ENCODE measurements at places on chromosomes 12 and 14. TPM values are rescaled to one million over a fixed set of nuclear protein-coding genes. Genes with fewer than 3 reads are reported as not detected.

Gene FAR2
- 38.8 TPM for total RNA-seq

Gene XPOT
- total RNA-seq = 48.9 TPM

Gene NCKAP5L
- total RNA-seq = 13.3 TPM

Gene AQP5
- not detected for total RNA-seq

Gene COQ6
- 13.9 TPM for total RNA-seq

Gene PROX2
- total RNA-seq = not detected

Gene BCL2L14
- total RNA-seq = not detected

Gene IL26
- not detected for total RNA-seq

Gene OTX2
- total RNA-seq = not detected

Gene WSCD2
- not detected for total RNA-seq

Gene EIF2S3B
- total RNA-seq = 0.67 TPM

Gene ERC1
- total RNA-seq = 21.5 TPM

Gene TPPP2
- total RNA-seq = not detected

Gene CPNE6
- total RNA-seq = not detected

Gene SRSF9
- total RNA-seq = 104 TPM

Gene AVPR1A
- not detected for total RNA-seq

Gene NFKBIA
- total RNA-seq = 151 TPM

Gene GYS2
- not detected for total RNA-seq

Gene RNASE2
- not detected for total RNA-seq

Gene TAS2R20
- 0.13 TPM for total RNA-seq
